ENCODE measurements at places on chromosomes 12 and 14. TPM values are rescaled to one million over a fixed set of nuclear protein-coding genes. Genes with fewer than 3 reads are reported as not detected.

Gene EML1
- total RNA-seq: 18.5 TPM

- DNase-seq: peak; percentile 93
Observed at GRCh38 chr12:90090929-90091651, 382.5 kb upstream of the ATP2B1 start.

DNA sequence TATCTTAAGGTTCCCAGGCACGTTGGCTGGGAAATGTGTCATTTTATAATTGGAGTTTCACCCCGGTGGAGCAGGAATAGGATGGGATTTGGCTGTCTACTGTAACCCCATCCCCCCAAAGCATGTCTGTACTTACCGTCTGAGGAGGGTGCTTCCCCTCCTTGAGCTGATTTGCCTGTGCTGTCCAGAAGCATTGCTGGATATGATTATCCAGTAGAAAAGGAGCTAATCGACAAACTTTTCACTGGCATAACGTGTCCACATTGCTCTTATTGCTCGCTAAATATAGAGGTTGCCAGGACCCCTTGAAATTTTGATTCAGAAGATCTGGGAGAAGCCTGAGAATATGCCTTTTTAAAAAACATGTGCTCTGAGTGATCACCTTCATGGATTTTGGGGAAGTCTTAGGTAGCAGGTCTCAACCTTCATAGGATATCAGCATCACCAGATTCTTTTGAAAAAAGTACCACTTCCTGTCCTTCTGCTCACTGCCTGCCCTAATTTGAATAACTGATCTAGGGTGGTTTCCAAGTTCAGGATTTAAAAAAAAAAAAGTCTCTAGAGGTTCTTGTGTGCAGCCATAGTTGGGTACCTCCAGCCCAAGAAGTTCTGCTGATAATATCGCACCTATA lies 80.4 kb upstream of the KCNA1 start:
- DNase-seq: no peak

- no peak for DNase-seq
Observed at GRCh38 chr14:71235875-71236274, 328.6 kb downstream of the PCNX1 start.

DNA sequence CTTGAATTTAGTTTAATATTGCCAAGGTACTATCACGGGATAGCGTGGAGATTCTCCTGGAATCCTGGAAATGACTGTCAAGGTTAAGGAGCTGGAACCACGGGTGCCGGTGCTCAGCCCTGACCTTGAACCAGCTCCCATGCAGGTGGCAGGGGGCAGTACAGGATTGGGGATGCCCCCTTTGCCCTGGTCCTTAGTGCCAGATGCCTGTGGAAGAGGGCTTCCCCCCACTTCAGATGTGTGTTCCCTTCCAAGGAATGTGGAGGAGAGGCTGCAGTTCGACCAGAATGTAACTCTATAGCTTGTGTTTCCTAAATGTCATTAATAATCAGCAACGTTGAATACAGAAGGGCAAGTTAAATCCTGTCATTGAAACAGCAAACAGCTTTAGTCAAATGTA lies 258.9 kb downstream of the VRK1 start:
- no peak for DNase-seq

Measured in H4 (cell line).